ENCODE measurements at places on chromosomes 3 and 15.

GRCh38 chr3:178507507-178508442, 28.5 kb upstream of the KCNMB2 start:
- DNase-seq: no peak

DNA sequence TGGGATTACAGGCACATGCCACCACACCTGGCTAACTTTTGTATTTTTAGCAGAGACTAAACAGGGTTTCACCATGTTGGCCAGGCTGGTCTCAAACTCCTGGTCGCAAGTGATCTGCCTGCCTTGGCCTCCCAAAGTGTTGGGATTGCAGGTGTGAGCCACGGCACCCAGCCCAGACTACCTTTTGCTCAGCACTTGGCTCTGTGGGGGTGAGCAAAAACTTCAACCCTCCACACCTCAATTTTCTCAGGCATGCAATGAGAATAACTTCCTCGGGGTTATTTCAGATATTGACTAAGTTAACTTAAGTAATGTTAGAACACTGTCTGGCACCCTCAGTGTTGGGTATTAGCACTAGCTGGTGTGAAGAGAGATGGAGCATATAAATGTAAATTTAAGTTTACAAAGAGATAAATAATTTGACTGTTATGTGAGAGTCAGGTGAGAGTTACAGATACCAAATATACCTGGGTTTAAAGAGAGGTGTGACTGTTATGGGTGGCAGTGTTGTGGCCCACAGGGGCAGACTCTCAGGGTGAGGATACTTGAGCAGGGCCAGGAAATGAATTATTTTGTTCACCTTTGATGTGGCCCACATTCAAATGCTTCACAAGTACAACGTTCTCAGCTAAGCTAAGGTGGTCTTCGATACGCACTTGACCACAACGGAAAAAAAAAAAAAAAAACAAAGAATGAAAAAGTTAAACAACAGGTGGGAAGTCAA, 29.0 kb downstream of the CPOX start:
- DNase-seq: no peak

- DNase-seq: no peak
Measured at GRCh38 chr3:128277378-128278069, 124.2 kb downstream of the EEFSEC start.

DNA sequence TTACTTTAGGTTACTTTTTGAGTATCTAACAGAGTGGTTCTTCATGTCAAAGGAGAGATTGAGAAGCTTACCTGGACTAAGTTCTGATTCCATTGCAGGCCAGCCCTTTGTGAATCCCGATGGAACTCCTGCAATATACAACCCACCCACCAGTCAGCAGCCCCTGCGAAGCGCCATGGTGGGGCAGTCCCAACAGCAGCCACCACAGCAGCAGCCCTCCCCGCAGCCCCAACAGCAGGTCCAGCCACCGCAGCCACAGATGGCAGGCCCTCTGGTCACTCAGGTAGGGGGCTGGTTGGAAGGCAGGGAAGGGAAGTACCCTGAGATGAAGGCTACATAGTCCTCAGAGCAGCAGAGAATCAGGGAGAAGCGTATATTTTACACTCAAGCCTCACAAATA, 97.8 kb downstream of the ARPP21 start:
- no peak for DNase-seq

GRCh38 chr15:52133510-52134220, 21.1 kb upstream of the BCL2L10 start:
- no peak for DNase-seq

GRCh38 chr15:31598620-31599019, 272.0 kb downstream of the KLF13 start:
- no peak for DNase-seq

DNA sequence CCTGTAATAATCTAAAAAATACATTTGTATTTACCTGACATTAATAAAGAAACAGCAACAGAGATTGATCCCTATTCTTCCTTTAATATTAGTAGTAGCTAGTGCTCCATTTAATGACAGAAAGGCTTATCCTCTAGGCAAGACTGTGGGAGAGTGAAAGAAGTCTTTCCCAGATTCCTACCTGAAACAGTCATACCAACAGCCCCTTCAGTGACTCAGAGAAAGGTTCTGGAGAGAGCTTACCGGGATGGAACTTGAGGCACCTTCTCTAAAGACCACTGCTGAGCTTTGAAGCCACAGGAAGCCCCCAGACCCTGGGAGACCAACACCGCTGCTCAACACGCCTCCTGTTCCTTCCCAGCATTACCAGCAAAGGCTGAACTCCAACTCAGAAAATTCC, 66.9 kb upstream of the FGF12 start:
- no peak for DNase-seq

DNA sequence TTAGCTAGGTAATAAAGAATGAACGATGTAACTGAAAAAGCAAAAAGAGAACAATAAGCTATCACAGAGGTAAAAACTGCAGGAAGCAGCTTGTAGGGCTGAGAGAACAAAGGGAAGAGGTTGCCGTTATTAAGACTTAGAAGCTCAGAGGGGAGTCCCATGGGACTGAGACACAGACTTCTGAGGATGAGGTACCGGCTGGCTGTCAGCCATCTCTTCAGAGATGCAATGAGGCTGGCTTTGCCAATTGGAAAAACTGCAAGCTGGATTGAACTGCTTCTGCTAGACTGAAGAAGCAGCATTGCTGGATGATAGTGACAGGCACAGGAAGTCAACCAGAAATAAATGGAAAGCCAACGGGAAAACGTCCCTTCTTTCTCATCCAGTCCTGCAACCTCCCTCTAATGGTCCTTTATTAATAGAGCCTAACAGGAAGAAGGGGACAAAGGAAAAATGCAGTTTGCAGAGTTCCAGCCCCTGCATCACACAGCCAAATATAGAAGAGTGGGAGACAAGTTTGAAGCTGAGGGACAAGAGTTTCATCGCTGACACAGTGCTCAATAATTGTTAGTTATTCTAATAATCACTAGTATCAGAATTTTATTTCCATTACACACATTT, 21.1 kb upstream of the KLHL6 start:
- DNase-seq: no peak

- DNase-seq: no peak
Measured at GRCh38 chr15:88193415-88193814, 63.1 kb downstream of the NTRK3 start.

GRCh38 chr3:10653241-10653640, 147.9 kb upstream of the ATP2B2 start:
- DNase-seq: no peak

GRCh38 chr3:162863579-162863978, 1367.0 kb downstream of the OTOL1 start:
- DNase-seq: no peak

GRCh38 chr3:27532426-27533260, 48.5 kb upstream of the SLC4A7 start:
- no peak for DNase-seq

DNA sequence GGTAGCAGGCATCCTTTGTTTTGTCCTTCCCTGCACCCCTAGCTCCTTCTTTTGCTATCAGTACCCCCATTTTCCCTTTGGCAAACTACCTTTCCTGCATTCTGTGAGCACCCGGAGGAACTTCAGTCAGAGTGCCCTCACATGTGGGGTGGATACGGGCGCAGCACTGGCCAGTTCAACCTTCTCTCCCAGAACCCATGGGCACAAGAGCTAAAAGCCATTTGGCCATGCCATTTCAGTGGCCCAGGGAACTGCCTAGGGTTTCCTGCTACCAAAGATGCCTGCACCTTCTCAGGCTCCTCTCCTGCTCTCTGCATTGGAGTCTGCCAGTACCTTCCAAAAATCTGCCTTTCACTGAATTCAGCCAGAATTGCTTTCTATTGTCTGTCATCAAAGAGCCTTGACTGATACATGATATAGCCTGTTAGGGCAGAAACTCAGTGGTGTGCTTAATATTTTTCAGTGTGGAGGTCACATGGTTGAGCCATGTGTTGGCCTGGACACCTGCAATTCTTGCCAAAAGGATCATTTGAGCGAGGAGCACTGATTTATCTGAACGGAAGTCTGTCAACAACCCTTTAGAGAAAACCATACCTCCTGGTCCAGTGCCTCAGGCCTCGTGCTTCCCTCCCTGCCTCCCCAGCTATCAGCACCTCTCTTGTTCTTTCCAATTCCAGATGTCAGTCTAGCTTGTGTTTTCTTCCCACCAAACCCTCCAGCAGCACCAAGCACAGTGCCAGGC, 27.0 kb upstream of the HHATL start:
- no peak for DNase-seq

GRCh38 chr3:42786212-42786611, 13.2 kb upstream of the CCDC13 start:
- no peak for DNase-seq

- no peak for DNase-seq
Measured at GRCh38 chr15:94965593-94965992, 734.2 kb downstream of the MCTP2 start.

DNA sequence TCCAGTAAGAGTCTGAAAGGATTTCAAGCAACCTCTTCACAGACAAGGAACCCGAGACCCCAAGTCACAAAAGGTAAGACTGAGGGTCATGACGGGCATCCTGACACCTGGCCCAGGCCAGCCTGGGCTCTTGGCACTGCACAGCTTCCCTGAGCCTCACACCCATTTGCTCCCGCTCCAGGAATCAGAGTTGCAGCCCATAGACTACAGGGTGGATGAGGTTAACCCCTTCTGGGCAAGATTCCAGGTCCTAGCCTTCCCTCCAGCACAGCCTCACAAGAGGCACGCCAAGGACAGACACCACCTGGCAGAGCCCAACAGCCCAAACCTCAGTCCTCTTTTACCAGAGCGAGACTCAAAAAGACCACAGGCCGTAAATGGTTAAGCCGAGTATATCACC, 36.2 kb downstream of the RBPMS2 start:
- DNase-seq: no peak

DNA sequence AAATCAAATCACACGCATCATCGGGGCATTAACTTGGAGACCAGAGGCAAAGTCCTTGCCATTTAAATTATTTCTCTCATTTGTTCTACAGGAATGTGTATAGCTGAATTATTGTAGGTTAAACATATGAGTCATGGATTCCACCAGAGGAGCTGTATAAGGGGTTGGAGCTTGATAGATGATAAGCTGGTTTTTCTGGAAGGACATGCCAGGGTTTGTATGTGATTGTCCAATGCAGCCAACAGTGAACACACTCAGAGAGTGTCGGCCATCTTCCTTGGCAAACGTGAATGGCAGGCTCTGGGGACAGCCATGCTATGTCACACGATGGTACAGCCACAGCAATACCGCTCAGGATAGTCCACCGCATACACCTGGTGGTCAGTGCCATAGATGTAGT, 25.1 kb downstream of the SSUH2 start:
- no peak for DNase-seq

DNA sequence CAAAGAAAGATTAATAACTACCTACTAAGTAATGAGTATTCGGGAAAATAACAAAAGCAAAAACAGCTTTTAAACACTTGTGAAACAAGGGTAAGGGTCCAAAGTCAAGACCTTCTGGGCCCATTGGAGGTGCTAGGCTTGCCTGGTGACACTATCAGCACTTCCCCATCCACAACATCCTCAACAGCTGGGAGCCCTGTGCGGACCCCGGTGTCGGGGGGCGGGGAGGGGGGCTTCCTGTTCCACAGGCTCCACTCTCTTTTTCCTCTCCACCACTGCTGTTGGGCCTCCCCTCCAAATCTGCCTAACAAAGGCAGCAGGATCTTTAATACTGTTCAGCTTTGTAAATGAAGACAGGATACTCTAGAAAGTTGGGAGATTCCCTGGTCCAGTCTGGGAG, 21.6 kb downstream of the NGRN start:
- DNase-seq: no peak

- no peak for DNase-seq
Measured at GRCh38 chr3:125202197-125202596, 10.4 kb downstream of the SLC12A8 start.

DNA sequence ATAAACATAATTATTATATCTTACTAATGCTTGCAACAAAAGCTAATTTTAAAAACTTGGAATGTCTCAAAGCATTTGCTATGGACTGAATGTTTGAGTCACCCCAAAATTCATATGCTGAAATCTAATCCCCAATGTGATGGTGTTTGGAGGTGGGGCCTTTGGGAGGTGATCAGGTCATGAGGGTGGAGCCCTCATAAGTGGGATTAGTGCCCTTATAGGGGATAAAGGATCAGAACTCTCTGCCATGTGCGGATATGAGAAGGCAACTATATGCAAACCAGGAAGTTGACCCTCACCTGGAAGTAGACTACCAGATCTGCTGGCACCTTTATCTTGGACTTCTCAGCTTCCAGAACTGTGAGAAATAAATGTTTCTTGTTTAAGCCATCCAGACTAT, 137.7 kb downstream of the LIPC start:
- no peak for DNase-seq

DNA sequence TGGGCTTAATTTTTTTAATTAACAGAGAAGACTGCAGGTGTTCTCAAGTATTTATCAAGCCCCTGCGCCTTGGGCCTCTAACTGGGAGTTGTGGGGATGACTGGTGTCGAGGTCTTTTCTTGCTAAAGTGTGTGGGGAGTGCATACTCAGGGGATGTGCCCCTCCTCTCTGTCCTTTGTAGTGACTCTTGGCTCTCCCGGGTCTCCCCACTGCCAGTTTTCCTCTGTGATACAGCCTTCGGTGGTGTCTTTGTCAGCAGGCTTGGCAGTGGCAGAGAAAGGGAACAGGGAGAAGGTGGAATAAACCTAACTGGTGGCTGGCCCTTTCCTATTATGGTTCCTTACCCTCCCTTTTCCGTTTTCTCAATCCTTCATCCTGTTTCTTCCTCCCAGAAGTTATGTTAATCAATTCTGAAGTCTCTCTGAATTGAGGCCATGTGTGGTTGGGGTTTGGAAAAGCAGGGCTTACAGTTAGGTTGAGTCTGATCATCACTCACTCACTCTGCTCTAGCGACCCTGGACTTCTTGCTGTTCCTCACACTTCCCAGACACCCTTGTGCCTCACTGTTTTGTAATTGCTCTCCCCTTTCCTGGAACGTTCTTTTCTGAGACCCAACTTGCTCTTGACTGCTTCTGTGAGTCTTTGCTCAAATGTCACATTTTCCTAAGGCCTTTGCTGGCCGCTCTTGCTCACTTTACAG, 158.1 kb downstream of the PTPRG start:
- no peak for DNase-seq

DNA sequence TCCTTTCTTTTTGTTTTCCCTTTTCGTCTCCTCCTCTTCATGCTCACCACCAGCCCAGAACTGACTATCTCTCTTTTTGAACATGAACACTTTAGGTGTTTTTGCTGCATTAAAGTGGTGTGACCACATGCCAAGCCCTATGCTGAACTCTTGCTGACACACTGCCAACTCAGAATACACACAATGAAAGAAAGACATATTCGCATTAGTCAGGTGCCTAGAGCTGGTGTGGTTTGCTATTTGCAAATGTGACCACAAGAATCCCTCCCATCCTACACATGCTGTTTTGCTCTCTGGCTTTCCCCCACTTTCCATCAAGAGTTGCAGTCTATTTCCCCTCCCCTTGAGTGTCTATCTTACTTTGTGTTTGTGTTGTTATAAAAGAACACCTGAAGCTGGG, 967.8 kb upstream of the CFAP20DC start:
- DNase-seq: peak; percentile 22

- no peak for DNase-seq
Measured at GRCh38 chr3:125498630-125499029, 21.4 kb downstream of the SNX4 start.

DNA sequence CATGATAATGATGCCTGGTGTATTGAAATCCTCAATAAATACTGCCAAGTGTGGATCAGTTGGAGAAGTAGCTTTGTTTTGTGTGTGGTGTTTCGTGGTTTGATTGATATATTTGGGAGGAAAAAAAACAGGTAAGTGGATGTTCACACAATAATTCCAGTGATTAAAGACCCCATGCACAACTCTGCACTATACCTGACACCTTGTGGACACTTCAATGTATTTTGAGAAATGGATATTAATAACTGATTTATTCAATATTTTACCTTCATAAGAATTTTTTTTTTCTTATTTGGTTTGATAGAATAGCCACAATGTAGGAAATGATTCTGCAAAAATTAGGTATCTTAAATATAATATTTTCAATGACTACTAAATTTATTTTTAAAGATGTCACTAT, 62.4 kb upstream of the PYDC2 start:
- no peak for DNase-seq

Data from stimulated activated CD4-positive, alpha-beta T cell treated with anti-CD3 and anti-CD28 coated beads, Interleukin-12 subunit alpha, Interleukin-12 subunit beta, amount 100 ng/mL, for 4 hours (primary cell).